ENCODE measurements at places on chromosomes 11 and 22.

- DNase-seq = no peak
These were observed 256.8 kb downstream of the INSC start for GRCh38 chr11:15371533-15371932.

DNA sequence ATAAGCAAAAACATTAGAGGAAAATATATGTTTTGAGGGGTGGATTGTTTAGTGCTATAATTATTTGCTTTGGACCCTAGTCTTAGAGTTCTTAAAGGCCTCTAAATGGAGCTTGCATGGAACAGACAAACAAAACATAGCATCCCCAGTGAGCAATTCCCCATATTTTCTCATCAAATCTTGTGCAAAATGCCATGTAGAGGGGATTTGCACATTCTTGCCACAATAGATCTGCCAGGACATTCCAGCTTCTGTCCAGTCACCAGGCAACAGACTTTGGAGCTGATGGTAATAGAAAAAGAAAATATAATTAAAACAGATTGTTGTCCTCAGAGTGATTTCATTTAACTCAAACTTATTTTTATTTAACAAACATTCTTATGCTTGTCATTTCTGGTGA, 360.3 kb upstream of the PDGFD start:
- DNase-seq = no peak

DNA sequence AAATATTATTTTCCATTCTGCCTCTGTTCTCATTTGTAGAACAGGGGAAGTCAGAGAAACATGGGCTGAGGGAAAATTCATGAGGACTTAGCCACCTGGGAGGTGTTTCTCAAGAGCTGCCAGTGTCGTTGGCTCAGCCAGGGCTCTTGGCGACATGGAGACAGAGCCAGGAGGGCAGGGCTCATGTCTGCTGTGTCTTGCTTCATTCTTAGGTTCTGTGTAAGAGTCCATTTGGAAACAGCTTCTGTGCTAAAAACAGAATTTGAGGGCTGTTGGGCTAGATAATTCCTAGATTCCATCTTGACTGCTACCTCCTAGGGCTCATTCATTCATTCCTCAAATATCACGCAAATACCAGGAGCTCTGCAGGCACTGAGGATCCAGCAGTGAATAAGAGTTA, 15.1 kb upstream of the MRGPRX2 start:
- no peak for DNase-seq

- no peak for DNase-seq
These were observed 403.1 kb upstream of the CCDC90B start for GRCh38 chr11:83689144-83689780.

DNA sequence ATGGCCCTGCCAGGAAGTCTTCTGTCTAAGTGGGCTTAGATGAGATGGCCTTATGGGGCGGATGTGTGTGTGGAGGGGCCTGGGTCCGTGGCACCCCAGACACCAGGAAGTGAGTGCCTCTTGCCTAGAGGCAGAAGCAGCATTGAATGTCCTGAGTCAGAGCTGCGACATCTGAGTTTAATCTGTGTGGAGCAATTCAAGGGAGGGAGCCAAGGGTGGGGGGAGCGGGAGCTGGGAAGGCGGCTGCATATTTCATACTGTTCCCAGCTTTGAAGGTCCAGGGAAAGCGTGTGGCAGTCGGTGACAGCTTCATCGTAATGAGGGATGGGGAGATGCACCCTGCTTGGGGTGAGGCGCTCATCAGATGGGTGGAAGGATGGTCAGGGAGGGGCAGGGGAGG, 73.5 kb upstream of the THY1 start:
- no peak for DNase-seq

DNA sequence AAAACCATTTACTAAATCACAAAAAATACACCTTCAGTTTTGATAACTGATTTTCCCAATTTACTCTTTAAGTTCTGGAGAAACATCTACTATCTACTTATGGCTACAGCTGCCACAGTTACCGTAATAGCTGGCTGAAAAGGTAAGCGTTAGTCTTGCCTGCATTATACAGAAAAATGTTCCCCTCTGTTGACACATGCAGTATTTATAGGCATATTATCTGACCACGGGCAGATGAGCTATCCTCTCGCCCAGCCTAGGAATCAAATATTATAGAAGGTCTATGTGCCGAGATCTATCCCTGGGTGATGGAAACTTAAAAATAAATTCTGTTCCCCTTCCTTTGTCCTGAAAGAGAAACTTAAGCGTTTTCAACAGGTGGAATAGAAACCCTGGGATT, 283.8 kb downstream of the CADM1 start:
- no peak for DNase-seq

GRCh38 chr11:118703563-118704106, 24.2 kb upstream of the TREH start:
- peak; percentile 94 for DNase-seq

- no peak for DNase-seq
These were observed 25.7 kb upstream of the SCGB1A1 start for GRCh38 chr11:62393061-62393611.

DNA sequence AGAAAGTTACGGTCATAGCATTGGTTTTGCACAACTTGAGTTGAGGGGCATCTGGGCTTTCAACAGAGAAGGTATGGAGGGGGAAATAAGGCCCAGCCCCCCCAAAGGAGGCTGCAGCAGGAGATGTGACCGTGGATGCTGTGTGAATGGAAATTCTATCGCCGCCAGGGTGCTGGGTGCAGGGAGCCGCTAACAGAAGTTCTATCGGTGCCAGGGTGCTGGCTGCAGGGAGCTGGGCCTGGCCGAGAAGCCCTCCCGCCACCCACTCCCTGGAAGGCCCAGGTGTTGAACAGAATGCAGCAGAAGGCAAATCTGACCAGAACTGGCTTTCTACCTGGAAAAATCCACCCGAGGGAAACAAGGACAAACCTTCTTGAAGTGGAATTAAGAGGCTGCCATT, 115.0 kb downstream of the SHANK2 start:
- no peak for DNase-seq

DNA sequence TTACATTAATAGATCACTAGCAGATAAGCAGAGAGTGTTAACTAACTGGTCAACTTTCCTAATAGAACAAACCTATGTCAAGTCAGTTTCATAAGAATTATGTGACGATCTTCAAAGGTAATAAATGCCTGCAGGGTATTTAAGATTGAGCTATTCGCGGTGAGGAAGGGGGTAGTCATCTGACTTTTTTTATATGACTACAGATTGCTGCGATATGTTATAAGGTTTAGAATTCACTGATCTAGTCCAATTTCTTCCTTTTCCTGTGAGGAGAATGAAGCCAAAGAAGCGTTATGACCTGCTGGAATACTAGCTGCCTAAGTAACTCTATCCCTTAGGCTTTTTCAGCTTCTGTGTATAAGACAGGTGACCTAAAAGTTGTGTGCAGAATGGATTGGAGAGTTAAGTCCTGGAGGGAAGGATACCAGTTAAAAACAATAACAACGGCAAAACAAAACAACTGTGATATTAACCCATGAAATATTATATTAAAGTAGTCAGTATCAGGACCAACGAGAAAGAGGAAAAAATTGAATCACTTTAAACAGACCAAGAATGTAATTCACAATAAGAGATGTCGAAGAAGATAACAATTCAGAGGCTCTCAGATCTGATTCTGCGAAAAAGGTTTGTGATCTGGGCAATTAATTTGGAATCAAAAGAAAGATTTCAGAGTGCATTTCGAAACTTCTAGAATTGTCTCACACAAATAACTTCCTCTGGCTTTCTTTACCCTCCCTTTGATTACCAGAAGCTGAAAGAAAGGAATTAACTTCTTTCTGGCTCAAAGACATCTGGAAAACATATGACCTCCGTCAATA, 630 bp downstream of the CASP4 start:
- DNase-seq = peak; percentile 7

- no peak for DNase-seq
These were observed 49.3 kb upstream of the PPP2R1B start for GRCh38 chr11:111815489-111815888.

- no peak for DNase-seq
These were observed 112.7 kb downstream of the ZBTB16 start for GRCh38 chr11:114172055-114172861.

DNA sequence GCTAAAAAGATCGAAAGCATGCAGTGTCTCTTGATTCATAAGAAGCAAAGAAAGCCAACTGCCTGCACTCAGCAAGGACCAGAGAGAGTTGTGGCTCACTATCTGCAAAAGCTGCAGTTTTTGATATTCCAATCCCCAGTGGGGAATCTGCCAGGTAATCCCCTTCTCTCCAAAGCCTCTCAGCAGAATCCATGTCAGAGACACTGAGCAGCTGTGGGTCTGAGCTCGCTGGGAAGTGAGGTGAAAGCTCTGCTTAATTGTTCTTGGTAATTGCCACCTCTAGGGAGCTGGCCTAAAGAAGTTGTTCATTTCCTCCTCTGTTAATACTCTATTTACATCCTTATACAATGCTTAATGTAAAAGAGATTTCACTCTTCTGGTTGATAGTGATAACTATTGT, 261.3 kb upstream of the LRRC4C start:
- DNase-seq = no peak

DNA sequence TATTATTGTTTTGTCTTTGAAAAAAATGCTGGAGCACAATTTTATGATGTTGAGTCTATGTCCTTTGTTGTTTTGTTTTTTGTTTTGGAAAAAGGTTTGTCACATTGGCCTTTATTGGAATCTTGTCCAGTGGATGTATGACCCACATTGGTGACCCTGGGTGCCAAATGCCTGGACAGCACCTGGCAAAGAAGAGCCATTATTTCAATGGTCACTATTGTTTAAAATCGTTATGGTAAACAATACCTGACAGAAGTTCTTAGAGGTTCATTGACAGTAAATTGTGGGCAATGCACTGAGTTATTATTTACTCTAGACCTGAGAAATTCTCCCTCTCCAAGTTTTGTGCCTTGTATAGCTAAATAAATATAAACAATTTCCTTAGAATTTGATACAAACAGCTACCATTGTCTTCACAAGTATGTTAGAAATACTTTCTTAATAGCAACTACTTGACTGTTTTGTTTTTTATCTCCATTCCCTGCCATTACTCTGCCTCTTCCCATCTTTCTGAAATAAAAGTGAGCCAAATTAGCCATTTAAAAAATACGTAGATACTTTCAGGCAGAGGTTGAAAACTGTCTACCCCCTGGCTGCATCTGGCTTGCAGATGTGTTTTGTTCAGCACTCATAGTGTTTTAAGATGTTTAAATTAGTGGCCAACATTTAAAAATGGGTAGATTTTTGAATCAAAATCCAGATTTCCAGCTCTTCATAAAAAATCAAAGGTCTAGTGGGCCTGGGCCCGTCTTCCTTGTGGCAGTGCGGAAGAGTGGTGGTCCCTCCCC, 39.9 kb downstream of the BMAL1 start:
- DNase-seq = no peak

GRCh38 chr11:110991661-110992355, 253.7 kb upstream of the POU2AF2 start:
- peak; percentile 26 for DNase-seq
